ENCODE measurements at places on chromosomes 1 and 21. TPM values are rescaled to one million over a fixed set of nuclear protein-coding genes. Genes with fewer than 3 reads are reported as not detected.
A peak's percentile ranks its signal among the peaks of the same experiment; 100 is the strongest.

Gene GUCA2A
- not detected for total RNA-seq

Gene ILDR2
- total RNA-seq = 13.0 TPM

Gene NR1I3
- not detected for total RNA-seq

Gene SLC26A9
- total RNA-seq = under 0.01 TPM

Gene SELE
- 1.7 TPM for total RNA-seq

DNA sequence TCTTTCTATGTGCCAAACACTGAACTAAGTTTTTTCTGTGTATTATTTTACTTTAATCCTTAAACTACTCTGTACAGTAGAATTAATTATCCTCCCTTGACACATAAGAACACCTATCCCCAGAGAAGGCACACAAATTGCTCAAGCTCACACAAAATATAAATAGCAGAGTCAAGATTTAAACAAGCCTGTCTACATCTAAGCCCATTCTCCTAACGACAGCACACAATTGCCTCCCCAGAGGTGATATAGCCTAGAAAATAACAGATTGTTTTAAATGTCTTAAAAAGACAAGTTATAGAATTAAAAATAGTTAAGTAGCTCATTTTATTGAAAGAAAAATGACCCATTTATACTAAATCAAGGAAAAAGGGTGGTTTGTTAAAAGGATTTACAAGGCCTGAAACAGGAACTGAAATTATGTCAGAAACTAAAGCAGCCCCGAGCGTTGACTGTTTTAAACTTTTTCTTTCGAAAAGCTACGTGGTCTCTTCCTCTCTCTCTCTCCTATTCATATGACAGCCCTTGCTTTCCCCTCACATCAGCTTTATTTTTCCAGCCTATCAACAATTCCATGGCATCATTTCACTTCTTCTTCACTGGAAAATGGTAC, 30.5 kb downstream of the TNFSF18 start:
- no peak for DNase-seq

DNA sequence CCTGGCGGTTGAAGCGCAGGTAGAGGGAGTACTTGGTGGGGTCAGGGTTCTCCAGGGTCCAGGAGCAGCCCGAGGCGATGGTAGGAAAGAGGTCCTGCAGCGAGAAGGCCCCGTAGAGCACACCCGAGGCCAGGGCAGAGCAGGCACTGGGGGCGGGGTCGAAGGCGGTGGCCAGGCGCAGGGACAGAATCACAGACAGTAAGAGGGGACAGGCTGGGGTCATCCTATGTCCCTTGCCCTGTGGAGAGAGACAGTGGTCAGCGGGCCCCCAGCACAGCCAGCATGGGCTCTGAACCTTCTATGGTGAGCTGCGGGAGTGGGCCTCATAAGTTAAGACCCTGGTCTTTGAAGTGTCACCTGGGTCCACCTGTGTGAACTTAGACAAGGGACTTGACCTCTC, 7.6 kb downstream of the ADGRB2 start:
- DNase-seq = no peak

GRCh38 chr1:84619383-84620102, 45.3 kb upstream of the CTBS start:
- no peak for DNase-seq

DNA sequence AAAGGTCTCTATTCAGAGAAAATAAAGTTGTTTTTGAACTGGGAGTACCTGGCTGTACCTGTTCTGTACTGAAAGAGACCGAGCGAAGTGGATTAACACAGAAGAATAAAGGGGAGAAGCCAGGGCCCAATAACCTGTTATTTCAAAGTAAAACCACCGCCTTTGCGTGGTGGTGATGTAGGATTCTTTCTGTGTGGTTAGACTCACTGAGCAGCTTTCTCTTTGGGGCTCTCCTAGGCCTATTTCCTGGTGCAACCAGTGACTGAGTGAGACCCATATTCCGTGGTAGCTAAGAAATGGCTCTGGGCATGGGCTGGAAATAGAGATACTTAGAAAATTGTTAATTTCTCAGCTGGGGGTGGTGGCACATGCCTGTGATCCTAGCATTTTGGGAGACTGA, 99.9 kb downstream of the XCL2 start:
- DNase-seq = no peak

DNA sequence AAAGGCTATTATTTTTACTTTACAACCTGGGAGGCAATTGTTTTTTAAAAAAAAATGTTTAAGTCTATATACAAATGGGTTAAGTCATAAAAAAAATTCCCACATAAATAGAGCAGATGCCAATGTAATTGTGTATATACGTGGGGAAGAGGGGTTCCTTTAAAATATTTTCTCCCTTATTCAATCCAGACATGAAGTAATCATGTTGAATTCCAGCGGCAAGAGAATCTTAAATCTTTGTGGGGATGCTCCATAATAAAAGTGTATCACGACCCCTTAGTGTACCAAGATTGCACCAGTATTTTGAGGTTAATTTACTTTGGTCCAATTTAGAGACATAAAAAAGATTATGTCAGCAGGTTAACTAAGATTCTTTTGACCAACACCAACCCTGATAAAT, 62.1 kb downstream of the ARID4B start:
- no peak for DNase-seq

GRCh38 chr1:237975903-237976302, 85.2 kb upstream of the ZP4 start:
- no peak for DNase-seq

DNA sequence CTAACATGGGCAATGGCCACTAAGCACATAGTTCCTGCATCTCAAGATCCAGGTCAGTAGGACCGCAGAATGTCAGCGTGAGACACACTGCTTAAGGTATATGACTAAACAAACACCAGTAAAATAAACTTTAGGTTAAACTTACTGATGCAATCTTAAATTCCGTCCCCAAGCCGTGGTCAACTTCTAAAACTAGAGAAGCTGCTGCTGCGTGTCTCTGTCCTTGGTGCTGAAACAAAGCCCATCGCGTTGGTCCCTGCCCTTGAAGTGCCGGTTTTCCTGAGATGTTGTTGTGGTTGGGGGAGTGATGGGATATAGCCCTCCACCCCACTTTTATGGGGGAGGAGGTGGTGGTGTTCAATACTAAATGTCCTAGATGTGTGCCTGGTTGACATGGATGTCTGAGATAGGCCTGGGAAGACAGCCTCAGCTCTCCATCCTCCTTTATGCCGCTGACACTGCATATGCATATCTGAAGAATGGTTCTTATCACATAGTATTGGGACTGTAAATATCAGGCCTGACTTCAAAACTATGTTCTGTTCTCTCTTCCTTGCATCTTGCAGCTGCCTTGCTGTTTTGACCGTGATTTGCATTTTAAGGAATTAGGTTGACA, 72.0 kb upstream of the KCNA3 start:
- peak; percentile 68 for DNase-seq

DNA sequence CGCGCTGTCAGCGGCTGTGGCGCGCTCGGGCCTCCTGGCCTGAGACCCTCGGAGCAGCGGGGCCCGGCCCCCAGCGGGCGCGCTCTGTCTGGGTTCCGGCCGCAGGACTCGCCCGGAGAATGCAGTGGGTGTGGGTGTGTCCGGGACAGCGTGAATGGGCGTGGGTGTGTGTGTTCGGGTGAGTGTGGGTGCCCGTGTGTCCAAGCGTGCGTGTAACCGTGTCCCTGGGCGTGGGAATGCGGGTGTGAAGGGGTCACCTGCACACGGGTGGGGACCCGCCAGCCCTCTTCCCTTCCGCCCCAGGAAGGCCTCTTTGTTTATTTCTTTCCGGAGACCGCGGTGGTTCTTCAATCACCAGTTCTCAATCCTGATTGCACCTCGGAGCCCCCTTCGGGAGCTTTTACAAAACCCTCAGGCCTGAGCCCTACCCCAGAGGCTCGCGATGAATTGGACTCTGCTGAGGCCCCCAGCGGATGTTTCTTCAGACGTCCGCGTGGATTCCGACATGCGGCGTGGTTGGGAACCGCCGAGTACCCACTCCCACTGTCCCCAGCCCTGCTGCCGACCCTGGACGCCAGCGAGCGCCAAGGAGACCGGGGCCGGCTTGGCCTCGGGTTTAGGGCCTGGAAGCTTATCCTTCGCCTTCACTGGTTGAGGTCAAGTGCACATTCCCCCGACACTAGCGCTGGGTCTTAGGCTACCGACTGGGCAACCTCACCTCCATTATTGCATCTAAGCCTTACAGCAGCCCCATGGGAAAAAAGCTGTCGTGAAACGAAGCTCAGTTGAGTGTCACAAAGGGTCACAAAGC, 19.3 kb downstream of the SERTAD4 start:
- no peak for DNase-seq

DNA sequence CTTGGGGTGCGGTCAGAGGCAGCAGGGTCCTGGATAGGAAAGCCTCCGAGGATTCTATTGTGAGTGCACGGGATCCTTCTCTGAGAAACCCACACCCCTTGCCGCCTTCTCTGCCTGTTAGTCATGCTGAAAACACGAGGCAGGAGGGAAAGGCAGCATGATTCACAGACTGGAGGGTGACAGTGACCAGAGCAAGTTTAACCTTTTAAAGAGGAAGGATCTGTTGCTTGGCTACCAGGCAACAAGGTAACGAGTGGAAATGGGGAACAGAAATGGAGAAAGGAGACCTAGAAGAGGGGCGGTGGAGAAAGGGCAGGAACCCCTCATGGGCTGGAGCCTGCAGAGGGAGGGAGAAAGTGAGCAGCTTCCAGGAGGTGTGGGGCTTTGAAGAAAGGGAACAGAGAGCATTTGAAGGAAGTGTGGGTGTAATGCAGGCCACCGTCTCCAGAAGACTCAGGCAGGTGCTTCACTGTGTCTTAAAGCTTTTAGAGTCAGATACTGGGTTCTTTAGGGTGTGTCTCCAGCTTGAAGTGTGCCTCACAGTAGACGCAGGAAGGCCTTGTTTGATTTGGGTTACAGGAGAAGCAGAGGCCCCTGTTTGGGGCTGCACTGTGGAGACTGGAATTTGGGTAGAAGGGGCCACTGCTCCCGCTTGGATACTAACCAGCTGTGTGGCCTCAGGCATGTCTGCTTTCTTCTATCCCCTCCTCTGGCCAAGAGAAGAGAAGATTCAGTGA, 19.1 kb downstream of the OPTC start:
- no peak for DNase-seq

DNA sequence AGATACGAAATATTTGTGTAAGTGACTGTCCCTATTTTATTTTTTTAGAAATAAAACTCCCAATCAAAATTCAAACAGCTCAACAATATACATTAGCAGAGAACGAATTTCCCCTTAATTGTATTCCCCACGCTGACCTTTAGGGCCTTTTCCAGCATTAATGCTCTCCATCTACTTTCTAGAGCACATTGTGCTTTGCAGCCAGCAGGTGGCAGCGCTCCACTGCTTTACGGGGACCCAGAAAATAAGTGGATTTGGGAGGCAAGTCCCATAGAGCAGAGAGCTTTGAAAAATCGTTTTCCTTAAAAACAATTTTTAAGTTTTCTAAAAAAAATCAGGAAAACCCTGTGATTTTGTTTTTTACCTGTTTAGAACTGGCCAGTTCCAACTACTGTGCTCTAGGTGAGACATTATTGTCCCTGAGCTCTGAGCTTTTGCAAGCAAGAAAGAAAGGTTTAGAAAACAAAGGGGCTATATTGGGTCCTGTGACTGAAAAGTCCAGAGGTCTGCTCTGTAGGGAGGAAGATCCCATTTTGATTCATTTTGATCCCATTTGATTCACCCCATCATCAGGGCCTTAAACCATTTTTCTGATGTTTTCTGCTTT, 144.4 kb upstream of the ZNF644 start:
- DNase-seq = peak; percentile 81

DNA sequence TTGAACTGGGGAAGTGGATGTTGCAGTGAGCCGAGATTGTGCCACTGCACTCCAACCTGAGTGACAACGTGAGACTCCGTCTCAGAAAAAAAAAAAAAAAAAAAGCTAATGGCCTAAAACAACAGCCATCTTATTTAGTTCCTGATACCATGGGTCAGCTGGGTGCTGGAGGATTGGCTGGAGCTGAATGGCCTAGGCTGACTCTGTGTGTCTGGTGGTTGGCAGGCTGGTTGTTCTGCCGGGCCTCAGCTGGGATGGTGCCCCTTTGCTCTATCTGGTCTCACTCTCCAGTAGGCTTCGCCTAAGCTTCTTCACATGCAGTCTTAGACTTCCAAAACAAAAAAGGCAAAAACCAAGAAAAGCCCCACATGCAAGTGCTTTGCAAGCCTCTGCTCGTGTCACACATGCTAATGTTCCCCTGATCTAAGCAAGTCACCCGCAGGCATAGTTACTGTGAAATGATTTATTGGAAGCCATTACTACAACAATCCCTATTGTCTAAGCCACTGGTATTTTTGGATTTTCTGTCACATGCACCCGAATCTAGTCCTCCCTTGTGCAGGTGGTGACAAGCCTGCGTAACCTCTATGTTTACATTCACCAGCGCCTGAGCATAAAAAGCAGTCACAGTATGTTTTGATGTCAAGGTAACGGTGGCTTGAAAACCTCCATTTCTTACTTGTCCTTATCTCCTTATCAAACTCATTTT, 39.6 kb upstream of the KANK4 start:
- no peak for DNase-seq

GRCh38 chr1:55249646-55250398, 34.7 kb upstream of the USP24 start:
- DNase-seq = no peak

GRCh38 chr1:204453141-204453772, 41.3 kb downstream of the PIK3C2B start:
- DNase-seq = no peak

DNA sequence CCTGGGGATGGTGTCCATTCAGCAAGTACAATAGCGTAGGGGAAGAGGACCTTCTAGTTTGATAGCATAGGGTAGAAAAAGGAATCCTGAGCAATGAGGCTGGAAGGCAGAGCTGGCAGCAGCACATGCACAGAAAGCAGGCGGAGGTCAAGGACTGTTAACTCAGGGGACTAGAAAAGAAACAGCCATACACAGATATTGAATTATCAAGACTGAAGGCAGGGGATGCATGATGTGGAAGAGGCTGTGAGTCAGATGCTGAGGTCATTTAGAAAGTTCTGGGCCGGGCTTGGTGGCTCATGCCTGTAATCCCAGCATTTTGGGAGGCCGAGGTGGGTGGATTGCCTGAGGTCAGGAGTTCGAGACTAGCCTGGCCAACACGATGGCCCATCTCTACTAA, 65.6 kb downstream of the OPTC start:
- no peak for DNase-seq

DNA sequence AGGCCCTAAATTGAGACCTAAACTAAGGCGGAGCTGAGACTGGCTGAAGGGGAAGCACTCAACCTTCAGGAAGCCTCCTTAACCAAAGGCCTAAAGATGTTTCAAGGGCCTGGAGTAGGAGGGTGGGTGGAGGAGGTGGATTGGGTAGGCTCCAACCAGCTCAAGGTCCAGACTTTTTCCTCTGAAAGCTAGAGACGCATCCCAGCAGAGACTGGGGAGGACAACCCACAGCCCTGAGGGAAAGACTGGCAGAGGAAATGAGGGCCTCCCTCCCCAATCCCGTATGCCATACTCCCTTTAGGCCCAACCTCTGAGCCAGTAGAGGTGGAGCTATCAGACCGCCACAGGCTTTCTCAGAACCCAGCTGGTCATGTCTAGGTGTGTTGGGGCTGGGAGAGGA, 1.1 kb downstream of the ECM1 start:
- no peak for DNase-seq

GRCh38 chr21:44320847-44321246, 18.3 kb downstream of the CFAP410 start:
- no peak for DNase-seq

DNA sequence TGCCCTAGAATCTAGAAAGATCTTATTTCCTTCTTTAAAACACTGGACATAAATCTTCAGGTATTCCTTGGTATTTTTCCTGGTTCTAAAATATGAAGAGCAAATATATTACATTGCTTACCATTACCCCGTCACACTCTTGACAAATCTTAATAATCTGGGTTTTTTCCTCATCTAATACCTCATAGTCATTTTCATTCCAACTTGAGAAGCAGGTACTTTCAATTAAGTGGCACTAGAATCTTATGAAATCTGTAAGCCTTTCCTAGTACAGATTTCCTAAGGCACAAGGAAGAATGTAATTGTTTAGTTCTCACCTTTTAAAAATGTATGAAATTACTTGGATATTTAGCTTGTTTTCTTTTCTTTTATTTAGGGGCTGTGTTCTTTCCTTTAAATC, 481.5 kb upstream of the ZRANB2 start:
- DNase-seq = no peak
